CD4-positive, alpha-beta T cell treated with Interleukin-6 at 100 ng/mL for 8 hours (primary cell): ENCODE measurements at places on chromosomes 11 and 22.

GRCh38 chr11:65126624-65127274 lies 4.6 kb downstream of the MRPL49 start:
- DNase-seq = no peak

DNA sequence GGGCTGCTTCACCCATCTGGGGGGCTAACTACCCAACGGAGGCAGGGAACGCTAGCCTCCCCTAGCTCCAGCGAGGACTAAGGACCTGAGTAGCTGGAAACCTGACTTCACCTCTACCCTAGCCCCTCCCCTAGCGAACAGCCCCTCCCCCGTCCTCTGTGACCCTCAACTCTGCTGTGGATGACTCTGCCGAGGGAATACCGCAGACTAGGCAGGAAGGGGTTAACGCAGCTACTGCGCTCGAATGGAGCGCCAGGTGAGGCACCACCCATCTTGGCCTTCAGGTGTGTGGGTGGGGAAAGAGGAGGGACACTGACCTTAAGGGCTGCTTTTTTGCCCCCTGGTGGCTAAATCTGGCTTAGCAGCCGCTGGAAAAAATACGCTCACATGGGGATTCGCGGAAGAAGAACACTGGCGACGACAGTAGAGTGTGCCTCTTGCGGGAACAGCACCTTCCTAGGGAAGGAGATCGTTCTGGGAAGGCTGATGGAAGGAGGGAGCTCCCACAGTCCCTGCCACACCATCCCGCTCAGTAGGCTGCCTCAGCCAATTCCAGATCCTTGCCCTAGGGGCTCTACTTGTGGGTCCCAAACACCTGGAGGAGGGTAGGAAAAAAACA lies 4.5 kb upstream of the BCL9L start:
- DNase-seq = peak; percentile 87

GRCh38 chr11:14386895-14387480 lies 28.0 kb upstream of the RRAS2 start:
- no peak for DNase-seq

DNA sequence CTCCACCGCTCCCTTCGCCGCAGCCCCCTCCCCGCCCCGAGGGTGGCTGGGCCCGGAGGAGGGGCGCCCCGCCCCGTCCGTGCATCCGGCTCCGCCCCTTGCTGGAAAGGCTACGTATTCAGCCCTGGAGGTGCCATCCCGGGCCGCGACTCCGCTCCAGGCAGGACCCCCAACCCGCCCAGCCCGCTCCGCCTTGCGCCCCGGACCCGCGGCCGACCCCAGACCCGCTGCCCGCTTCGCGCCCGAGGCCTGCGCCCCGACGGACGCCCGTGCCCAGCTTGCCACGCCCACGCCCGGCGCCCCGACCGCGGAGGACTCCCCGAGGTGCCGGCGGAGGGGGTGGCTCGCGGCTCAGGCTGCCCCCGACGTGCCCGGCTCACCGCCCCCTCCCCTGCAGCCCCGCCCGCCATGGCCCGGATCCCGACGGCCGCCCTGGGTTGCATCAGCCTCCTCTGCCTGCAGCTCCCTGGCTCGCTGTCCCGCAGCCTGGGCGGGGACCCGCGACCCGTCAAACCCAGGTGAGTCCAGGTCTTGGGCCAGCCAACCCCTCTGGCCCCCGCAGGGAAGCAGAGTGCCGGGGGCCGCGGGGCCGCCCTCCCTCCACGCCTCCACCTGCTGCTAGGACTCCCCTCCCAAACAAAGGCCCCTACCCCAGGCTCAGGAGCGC lies at the start of gene ADM2:
ADM2 (plus strand) TSS at position 104 of the 667 bp plus-strand sequence; CDS start at position 409, 305 bp downstream.
- peak; percentile 62 for DNase-seq

- DNase-seq = no peak
Measured at GRCh38 chr11:113562981-113563461, 87.8 kb upstream of the DRD2 start.

- DNase-seq = no peak
Measured at GRCh38 chr11:9479899-9480298, 19.1 kb downstream of the ZNF143 start.

DNA sequence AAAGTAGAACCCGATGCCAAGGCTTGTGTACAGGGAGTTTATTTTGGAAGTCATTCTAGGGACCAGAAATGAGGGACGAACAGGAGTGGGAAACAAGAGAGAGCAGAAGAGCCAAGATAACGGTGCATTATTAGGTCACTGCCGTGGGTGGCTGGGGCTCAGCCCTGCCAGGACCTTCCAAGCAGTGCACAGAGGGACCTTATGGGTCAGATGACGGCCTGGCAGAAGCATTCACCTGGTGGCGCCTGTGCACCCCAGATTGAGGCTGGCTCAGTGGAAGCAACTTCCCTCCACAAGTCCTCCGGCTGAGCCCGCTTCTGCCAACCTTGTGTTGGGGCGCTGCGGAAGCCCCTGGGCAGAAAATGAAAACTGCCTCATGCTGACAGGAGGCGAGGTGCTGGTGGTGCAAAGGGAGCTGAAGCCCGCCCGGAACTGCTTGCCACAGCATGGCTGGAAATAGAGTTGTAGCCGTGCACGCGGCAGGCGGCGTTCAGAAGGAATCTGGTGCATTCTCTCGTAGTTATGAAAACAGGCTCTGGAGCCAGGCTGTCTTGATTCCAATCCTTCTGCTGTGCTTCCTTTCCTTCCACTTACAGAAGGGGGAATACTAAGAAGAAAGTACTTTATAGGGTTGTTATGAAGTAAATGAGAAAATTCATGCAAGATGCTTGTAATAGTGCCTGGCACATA lies 22.2 kb upstream of the TP53I11 start:
- no peak for DNase-seq

- DNase-seq = no peak
Measured at GRCh38 chr11:104327861-104328511, 164.0 kb upstream of the PDGFD start.

GRCh38 chr11:70556884-70557741 lies 158.8 kb downstream of the CTTN start:
- no peak for DNase-seq

DNA sequence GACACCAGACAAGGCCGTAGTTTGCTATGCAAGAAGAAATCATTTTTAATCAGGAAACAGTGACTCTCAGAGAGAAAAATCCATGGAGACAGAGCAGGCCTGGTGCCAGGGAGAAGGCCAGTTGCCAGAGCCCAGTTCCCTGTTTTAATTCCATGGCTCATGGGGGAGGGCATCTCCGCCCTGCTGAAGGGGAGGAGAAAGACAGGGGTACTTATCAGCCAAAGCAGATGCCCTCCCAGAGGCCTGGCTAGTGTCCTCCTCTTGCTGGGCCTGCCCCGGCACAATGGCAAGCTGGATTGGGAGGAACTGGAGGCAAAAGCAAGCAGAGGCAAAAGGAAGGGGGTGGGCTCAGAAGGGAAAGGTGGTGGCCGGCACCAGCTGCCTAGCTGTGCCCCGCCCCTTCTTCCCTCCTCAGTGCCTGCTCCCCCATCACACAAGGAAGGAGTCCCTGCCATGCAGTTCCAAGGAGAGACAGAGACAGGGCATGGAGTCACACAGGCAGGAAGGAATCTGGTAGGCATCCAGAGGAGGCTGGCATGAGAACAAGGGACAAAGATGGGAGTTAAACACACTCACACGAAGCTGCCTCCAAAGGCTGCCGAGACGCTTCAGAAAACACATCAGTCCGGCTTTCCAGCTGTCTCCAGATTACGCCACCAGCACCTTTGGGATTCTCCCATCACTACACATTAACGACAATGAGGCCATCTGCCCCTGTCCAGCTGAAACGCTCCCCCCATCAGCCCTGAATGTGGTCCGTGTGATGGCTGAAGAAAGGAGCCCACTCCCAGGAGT lies 591.8 kb downstream of the BUD13 start:
- no peak for DNase-seq

DNA sequence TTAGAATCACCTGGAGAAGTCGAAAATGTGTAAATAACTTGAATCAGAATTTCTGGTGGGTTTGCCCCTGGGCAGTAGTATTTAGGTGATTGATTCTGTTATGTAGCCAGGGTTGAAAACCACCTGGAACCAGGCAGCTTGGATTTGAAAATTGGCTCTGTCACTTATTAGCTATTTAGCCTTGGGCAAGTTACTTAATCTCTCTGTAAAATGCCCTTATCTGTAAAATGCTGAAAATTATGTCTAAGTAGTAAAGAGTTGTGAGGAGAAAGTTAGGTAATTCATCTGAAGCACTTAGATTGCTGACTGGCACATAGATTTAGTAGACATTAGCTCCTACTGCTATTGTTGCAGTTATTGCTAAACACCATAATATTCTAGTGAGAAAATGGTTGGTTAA lies 49.3 kb downstream of the PPME1 start:
- DNase-seq = no peak

DNA sequence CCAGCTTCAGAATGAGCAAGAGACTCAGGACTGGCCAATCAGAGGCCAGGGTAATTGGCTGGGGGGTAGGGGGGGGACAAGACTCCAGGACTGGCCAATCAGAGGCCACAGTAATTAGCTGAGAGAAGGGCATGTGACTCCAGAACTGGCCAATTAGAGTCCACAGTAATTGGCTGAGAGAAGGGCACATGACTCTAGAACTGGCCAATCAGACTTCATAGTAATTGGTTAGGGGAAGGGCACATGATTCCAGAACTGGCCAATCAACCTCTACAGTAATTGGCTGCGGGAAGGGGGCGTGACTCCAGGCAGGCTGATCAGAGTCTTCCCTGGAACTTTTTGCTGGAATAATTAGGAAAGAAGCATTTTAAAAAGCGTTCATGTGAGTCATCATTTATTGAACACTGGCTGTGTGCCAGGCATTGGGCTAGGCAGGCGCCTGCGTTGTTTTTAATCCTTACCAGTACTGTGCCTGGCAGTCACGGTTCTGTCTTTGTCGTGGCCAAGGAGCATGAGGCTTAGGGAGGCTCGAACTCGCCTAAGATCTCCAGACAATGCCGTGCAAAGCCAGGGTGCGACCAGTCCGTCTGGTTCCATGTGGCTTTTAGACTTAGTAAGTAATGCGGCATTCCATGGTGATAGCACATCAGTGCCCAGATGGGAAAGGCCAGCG lies 508.1 kb downstream of the TBC1D22A start:
- DNase-seq = no peak

GRCh38 chr22:40834619-40835018 lies 15.5 kb upstream of the SLC25A17 start:
- no peak for DNase-seq

DNA sequence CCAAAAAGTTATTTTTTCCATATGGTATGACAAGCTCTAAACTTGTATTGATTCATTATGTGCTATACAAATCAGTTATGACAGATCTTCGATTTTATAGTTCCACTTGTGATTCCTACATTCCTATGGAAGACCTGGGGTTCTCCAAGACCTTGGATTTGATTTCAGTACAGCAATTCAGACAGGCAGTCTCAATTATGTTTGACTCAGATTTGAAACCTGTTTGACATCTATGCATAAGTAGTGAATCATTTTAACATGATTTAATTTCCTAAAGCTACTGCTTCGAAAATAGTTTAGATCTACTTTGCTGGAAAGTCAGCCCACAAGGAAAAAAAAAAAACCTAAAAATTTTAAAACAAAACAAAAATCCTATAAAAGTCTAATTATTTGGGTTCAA lies 820.4 kb downstream of the LUZP2 start:
- DNase-seq = no peak

DNA sequence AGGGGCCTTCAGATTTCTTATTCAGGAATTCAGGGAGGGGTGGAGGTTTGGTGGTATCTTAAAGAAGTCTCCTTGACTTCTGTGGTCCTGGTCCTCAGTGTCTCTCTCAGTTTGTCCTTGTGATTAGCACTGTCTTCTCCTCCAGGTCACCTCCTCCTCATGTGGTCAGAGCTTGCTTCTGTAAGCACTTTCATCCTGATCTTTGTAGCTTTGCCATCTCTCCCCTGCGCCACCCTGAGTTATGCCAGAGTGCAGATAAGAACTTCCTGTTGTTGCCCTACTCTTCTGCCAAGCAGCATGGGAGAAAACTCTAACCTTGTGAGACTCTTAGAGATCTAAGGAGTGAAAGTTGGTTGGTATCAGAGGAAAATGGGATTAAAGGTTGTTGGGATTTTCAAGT lies 30.9 kb downstream of the MICAL2 start:
- peak; percentile 21 for DNase-seq

GRCh38 chr11:82863209-82863608 lies 37.0 kb downstream of the PRCP start:
- no peak for DNase-seq

DNA sequence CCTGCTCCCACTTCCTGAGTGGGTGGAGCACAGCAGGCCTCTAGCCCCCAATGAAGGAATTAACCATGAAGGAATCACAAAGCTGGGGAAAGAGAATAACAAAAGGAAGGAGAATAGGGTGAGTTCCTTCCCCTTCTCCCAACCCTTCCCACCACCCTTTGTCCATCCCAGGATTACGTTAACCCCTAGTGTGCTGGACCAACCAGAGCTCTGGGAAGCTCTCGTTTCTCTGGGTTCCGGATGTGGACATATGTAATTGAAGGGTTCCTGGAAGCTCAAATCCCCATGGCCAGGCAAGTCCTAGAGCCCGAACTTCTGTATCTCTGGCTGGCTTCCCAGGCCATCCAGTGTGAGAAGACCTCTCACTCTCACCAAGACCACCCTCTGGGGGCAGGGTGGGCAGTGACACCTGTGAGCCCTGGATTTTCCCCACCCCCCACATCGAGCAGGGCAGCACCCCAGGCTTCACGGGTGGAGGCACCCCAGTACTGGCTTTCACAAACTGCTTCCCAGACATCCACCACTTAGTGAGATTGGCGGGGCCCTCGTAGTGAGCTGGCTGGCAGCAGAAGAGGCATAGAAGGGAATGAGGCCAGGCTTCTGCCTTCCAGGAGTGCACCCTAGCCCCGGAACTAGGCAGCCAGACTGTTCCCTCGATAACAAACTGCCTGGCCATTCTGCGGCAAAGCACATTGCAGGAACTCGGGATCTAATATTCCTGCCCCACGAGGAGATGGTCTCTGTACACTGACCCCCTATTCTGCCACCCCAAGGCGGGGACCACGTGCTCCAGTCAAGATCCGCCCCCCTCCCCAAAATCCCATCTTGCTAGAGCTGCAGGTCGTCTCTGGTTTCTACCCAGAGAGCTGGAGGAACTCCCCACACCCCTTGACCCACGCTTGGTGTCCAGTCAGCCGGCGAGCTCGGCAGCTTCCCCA lies 2.1 kb downstream of the NECTIN1 start:
- DNase-seq = no peak
